ENCODE measurements at places on chromosomes 3 and 15.

- no peak for DNase-seq
Observed at GRCh38 chr3:55639143-55639542, 152.0 kb upstream of the WNT5A start.

DNA sequence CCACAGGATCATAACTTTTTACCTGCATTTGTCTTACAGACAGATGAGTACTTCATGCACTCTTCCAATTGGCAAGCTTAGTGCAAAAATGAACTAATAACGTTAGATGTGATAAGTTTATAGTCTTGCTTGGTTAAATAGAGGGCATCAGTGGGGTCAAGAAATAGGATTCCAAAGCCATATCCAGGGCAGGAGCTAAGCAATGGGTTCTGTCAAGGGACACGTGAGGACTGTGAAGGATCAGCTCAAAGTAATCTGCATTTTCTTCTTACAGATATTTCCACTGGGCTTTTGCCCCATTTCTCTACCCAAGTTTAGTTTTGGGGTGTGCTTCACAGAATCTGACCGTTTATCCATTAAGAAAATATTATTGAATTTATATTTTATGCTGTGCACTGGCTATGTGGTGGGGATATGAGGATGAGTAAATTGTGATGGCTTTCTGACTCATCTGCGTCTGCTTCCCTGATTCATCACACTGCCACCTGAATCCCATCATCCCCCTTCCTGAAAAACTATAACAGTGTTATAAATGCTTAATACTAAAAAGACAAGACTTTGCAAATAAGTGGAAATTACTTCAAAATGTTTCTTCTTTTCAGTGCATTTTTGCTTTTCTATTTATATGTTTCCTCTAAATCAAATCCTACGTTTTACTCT is 17.5 kb downstream of the PPP2R3A start:
- DNase-seq, result no peak

DNA sequence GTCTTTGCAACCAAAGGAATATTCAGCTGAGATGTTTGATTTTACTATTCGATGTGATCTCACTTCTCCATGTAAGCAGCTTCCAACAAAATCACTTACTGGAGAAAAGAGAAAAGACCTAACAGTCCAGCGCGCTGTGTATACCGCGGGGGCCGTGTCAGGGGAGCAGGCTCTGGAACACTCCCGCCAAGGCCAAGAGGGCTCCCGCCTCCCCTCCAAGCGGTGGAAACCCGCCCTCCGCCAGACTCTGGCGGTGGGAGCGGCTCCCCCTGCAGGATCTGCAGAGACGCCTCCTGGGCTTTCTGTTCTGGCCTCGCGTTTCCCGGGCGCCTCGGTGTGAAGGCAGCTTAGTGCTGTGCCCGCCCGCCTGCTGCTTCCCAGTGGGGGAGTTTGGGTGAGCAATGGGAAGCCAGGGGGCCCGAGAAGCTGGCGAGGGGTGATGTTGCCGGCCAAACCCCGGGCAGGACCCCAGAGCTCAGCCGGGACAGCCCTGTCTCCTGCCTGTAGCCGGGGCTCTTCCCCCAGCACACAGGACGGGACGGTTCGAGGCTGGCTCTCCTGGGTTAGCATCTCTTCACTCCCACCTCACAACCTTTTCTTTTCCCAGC is 36.3 kb downstream of the CHST14 start:
- no peak for DNase-seq

- DNase-seq, result no peak
Observed at GRCh38 chr15:92116330-92116729, 262.8 kb downstream of the SLCO3A1 start.

- no peak for DNase-seq
Observed at GRCh38 chr3:130702985-130703384, 43.6 kb downstream of the PIK3R4 start.

GRCh38 chr3:54954022-54954421 is 26.2 kb upstream of the LRTM1 start:
- DNase-seq, result peak; percentile 82

DNA sequence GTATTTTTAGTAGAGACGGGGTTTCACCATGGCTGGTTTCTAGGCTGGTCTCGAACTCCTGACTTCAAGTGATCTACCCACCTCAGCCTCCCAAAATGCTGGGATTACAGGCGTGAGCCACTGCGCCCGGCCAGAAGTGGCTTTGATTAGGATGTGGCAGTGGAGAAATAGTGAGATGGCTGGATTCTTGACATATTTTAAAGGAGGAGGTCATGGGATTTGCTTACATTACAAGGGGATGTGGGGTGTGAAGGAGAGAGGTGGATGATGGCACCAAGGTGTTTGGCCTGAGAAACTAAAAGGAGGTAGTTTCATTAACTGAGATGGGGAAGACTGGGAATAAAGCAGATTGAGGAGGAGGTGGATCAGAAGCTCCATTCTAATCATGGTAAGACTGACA is 15.0 kb upstream of the LTF start:
- no peak for DNase-seq

GRCh38 chr15:85563328-85563727 is 182.9 kb downstream of the AKAP13 start:
- peak; percentile 34 for DNase-seq

DNA sequence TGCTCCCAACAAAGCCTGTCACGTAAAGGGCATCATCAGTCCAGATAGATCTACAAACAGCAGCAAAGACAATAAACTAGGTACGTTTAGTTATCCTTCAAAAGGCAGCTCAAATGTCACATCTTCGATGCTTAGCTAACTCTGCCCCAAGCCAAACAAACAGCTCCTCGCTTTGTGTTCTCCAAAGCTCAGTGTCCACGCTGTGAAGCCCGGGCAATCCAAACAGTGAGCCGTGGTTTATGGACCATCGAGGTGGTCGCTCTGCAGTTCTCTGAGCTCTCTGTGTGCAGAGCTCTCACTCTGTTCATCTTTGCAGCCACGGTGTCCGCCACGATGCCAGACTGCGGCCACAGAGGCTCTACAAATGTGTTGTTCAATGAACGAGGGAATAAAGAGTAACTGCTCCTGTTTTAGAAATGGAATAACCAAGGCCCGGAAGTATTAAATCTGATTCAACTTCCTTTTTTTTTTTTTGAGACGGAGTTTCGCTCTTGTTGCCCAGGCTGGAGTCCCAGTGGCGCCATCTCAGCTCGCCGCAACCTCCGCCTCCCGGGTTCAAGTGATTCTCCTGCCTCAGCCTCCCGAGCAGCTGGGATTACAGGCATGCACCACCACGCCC is 117.2 kb upstream of the FAM174B start:
- no peak for DNase-seq

DNA sequence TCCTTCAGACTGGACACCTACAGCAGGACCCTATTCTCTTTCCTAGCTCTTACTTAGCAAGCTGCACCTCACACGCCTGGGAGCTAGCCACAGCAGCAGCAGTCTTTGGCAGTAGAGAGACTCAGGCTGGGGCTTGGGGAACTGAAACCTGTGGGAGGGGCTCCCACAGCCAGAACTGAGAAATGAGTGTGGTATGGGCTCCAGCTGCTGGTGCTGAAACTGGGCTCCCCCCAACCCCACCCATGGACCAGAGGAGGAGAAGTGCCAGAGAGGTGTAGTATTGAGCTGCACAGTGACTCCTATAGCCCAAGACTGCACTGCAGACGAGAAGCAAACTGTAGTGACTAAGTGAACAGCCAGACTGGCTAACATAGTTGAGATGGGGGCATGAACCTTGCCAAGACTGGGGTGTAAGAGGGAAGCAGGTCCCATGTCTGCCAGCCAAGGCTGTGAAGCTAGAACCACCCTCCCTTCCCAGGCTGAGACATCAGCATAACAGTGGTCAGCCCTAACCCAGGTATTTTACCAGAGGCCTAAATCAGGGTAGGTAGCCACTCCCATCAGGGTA is 62.5 kb downstream of the MYO5A start:
- no peak for DNase-seq

- no peak for DNase-seq
Observed at GRCh38 chr3:180466401-180467011, 135.5 kb upstream of the TTC14 start.

- DNase-seq, result no peak
Observed at GRCh38 chr3:113277941-113278598, 66.7 kb downstream of the BOC start.

DNA sequence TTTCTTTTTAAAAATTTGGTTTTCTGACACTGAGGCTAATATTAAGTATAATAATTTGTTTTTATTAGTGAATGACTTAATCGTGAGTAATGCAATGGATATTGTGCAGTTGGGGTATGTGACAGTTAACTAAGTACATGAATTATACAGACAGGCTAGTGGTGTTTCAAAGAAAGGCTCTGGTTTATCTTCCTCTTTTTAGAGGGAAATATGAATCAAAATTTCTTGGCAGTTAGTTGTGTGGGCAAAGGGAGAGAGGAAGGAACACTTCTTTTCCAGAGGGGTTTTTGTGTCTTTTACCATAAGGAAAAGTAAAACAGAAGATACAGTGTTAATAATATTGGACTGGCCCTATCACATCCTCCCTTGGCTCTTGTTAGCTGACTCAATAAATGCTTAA is 2.7 kb downstream of the ZNF654 start:
- no peak for DNase-seq

DNA sequence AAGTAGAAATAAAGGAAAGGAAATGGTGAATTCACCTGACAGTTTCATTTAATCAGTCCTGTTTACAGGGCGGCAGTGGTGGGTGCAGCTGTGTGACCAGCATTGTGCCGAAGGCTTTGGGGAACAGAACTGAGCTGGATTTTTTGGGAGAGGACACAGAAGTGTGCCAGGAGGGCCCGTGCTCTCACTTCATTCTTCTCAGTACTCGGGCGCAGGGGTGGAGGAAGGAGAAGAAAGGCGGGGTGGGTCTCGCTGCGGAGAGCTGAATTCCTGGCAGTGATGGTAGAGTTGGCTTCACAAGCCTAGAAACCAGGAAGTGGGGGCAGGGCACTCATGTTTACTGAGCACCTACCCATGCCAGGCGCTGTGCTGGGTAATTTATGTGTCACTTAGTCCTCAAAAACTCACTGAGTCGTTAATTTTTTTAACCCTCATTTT is 64.6 kb downstream of the CRTC3 start:
- no peak for DNase-seq

DNA sequence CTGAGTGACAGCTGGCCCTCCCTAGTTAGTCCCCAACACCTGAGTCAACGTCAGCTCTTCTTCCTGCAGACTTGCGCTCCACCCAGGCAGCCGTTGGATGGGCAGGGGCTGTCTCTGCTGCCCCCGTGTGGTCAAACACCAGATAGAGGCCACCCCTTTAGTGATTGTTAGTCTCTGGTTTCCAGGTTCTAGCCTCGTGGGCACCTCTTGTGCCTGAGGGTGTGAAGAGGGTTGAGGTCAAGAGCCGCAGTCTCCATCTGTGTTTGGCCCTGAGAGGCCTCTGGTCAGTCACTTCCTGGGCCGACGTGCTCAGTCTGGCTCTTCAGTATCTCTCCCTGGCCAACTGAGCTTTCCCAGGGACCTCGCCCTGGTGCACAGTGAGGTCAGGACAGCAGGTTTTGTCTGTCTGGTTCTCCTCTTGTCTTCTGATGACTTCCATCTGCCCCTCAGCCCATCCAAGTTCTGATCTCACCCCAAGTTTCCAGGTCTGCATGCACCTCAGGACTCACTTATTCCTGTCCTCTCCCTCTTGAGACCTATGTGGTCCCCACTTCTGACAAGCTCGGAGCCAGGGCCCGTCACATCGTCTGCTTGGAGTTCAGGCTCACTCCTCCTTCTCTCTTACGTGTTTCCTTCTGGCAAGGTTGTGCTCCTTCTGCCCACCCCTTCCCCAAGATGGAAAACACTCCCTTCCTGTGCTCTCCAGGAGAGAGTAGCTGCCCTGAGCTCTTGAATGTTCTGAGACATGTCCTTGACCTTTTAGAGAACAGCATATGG is 20.9 kb downstream of the CD276 start:
- DNase-seq, result no peak

GRCh38 chr15:34794590-34795206 is 651 bp downstream of the ACTC1 start:
- no peak for DNase-seq

Measured in GM04503 (cell line).